ENCODE measurements at places on chromosomes 7 and 10.

DNA sequence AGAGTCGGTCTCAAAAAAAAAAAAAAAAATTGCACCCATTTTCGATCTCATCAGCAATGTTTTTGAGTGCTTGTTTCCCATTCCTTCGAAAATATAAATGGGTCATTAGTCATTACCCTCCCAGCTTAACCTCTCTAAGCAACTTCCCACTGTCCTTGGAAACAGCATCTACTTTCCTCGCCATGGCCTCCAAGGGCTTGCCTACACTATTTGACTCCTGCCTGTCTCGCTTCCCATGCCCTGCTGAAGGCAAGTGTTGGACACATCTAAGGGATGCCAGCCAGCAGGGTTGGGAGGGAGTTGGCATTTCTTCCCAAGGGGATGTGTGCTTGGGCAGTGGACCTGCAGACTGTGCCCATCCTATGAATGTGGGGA is 12.7 kb upstream of the RHBDD2 start:
- DNase-seq: no peak

GRCh38 chr7:80362677-80363076 is 149.2 kb downstream of the GNAT3 start:
- no peak for DNase-seq

- peak; percentile 24 for DNase-seq
Measured at GRCh38 chr7:39623732-39624441, 515 bp downstream of the RALA start.

DNA sequence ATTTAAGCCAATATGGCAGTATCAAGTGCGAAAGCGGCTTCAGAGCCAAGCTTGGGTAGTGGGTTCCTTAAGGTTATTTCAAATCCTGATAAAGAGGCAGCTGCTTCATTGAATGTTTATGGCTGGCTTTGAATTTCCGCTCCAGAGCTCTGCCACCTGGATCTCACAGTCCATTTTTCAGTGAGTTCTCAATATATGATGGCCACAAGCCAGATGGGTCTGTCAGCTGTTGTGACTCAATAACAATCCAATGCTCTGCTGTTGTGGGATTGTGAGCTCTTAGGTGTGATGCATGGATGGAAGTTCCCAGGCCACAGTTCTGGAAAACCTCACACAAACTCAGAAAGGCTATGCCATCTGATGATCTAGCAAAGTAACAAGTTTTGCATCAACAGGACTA is 743.8 kb upstream of the LRRN3 start:
- DNase-seq: no peak

DNA sequence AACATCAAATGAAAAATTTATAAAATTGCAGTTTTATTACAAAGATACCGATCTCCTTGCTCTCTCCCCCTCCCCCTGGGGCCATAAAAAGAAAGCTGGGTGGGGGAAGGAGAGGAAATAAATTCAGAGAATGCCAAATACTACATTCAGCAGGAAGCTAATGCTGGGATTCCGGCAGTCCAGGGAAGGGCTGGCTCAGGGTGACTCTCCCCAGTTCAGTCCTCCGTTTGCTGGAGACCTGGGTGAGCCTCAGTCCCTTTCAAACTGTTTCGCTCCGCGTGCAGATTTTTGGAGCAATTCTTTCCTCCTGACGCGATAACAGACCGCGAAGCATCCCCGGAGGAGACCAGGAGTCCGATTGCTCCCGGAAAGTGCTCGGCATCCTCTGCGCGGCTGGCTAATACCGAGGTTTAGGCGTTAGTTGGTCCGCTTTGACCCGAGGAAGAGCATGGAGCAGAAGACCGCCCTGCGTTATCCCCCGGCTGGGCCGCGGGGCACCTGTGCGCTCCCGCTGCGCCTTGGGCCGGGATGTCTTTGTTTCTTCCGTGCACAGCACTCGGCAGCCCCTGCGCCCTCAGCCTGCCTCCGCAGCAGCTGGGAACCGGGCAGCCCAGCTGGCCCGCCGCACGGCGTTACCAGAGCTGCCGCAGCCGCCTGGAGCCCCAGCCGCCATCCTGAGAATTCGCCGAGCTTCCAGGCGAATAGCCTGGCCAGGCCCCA is 3.9 kb upstream of the HOXA2 start:
- DNase-seq: no peak

- DNase-seq: peak; percentile 40
Measured at GRCh38 chr10:77084431-77085144, 553.0 kb downstream of the KCNMA1 start.

DNA sequence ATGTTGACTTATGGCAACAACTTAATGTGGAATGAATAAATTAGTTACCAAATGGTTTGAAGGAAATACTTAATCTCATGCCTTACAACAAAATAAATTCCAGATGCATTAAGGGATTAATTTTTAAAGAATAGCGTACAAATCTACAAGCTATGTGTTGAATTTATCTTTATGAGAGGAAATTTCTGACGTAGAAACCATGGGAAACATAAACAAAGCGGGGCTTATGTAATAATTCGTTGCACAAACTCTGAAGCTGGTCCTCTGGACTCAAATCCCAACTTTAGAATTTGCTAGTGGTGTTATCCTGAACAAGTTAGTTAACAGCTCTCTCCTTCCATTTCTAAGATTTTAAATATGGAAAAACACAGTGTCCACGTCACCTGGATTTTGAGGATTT is 137.4 kb upstream of the CALCR start:
- no peak for DNase-seq

DNA sequence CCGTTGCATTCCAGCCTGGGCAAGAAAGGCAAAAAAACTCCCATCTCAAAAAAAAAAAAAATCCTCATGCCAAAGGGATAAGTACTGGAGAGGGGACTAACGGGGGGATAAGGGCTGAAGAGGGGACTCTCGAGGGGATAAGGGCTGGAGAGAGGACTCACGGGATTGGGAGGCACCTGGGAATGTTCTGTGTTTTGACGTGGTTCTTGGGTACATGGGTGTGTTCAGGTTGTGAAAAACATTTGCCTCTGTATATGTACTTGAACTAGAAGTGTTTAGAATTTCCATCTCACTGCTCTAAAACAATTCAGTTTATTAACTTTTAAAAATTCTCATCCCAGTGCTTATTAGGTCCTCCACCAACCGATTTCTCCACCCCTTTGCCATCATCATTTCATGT is 4.5 kb downstream of the FKBP6 start:
- DNase-seq: no peak

DNA sequence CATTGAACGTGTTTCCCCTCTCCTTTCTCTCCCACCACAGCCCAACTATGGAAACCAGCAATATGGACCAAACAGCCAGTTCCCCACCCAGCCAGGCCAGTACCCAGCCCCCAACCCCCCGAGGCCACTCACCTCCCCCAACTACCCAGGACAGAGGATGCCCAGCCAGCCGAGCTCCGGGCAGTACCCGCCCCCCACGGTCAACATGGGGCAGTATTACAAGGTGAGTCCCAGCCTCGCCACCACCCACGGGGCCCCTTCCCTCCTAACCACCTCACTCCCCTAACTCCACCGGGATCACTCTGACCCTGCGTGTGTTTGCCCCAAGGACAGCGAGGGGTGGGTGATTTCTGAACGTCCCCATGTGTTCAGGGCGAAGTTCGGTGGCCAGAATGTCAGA is 50.8 kb upstream of the PPIF start:
- DNase-seq: no peak

- no peak for DNase-seq
Measured at GRCh38 chr7:159086301-159086925, 58.3 kb downstream of the VIPR2 start.

DNA sequence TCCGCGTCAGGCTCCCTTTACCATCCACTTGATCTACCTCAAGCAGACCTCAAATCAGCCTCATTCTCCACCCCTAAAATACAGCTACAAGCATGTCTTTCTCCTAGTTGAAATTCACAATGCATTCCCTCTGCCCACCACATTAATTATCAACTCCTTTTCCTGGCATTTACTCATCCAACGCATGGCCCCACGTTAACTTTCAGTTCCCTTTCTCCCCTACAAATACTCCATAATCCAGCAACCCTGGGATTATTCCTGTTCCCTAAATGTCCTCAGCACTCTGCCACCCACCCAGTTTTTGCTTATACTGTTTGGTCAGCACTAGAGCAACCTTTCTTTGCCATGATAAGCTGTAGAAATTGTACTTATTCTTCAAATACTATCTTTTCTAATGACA is 5.7 kb upstream of the VIM start:
- no peak for DNase-seq

DNA sequence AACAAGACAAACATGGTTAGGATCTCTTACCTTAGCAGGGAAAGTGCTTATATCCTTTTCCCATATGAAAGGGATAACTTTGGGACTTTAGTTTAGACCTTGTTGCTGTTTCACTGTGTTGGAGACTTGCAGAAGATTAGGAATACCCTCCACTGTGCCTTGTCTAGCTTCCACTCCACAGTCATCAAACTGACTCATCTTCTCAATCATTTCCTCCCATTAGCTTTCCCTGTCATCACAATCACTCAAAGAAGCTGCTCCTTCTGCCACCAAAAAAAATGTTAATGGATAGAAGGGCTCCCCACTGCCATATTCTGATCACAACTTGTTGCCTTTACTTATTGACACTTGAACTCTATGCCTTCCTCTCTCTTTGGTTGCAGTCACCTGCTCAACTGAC is 16.8 kb downstream of the GNG11 start:
- DNase-seq: no peak

GRCh38 chr7:134792968-134793367 is 13.5 kb downstream of the CALD1 start:
- DNase-seq: peak; percentile 48

DNA sequence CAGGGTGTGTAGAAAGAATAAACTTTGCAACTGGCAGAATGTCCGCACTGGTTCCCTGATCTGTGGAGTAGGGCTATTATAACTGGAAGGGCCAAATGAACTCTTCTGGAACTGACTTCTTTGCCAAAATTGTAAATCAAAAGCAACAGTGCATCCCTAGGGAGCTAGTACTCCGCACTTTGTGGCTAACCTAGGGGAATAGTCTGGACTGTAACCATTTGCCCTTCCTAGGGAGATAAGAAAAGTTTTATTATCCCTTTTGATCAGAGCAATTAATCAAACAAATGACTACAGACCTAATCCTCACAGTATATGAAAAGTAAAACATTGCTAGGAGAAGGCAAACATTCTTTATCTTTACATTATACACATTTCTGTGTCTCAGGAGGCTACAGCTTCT is 45.5 kb upstream of the STEAP1B start:
- no peak for DNase-seq

- DNase-seq: no peak
Measured at GRCh38 chr7:80210400-80210799, 75.8 kb downstream of the GNAI1 start.

Data from left ventricle myocardium inferior (tissue), 1 donor.